ENCODE measurements at places on chromosomes 12 and 14. TPM values are rescaled to one million over a fixed set of nuclear protein-coding genes. Genes with fewer than 3 reads are reported as not detected.

DPPA3 gene
- not detected for total RNA-seq

TMEM30B gene
- total RNA-seq: 0.34 TPM

RIPK3 gene
- total RNA-seq: 5.8 TPM

ZBTB25 gene
- total RNA-seq: 4.1 TPM

PRB2 gene
- not detected for total RNA-seq

INSM2 gene
- not detected for total RNA-seq

PIGH gene
- 11.7 TPM for total RNA-seq

PLEKHG7 gene
- not detected for total RNA-seq

LAG3 gene
- total RNA-seq: under 0.01 TPM

TMEM132C gene
- total RNA-seq: not detected

COL2A1 gene
- not detected for total RNA-seq

AVPR1A gene
- under 0.01 TPM for total RNA-seq

IRAK3 gene
- total RNA-seq: 19.2 TPM
